GM12878 (cell line): ENCODE measurements at places on chromosomes 7 and 10. TPM values are rescaled to one million over a fixed set of nuclear protein-coding genes. Genes with fewer than 3 reads are reported as not detected.

GRCh38 chr10:103829838-103830465 is 25.4 kb downstream of the SH3PXD2A start:
- DNase-seq = no peak

GRCh38 chr10:7383442-7383841 is 27.4 kb downstream of the SFMBT2 start:
- no peak for DNase-seq

DNA sequence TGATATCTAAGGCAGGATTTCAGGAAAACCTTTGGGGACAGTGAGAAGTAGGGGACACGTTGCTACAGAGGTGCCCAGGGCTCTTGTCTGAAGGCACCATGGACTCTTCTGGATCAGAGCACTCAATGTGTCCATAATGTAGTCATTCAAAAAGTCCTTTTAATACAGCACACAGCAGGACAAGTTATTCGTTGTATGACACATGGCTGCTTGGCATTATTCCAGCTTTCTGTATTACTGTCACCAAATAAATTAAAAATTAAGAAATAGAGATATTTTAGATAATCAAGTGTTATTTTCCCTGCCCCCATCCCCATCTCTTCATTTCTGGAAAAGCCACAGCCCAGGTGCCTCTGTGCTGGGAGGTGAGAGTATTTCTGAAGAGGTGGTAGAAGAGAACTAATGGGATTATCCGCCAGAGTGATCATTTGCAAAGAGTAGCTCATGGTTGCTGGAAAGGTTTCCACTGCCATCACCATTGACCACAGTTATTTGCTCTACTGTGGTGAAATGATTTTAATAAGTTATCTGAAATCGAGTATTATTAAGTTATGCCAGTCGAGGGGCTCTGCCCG is 83.0 kb downstream of the CXCL12 start:
- DNase-seq = no peak

The TLX1 gene
- total RNA-seq = not detected in 2 replicates

The DLX6 gene
- not detected in 2 replicates for total RNA-seq

DNA sequence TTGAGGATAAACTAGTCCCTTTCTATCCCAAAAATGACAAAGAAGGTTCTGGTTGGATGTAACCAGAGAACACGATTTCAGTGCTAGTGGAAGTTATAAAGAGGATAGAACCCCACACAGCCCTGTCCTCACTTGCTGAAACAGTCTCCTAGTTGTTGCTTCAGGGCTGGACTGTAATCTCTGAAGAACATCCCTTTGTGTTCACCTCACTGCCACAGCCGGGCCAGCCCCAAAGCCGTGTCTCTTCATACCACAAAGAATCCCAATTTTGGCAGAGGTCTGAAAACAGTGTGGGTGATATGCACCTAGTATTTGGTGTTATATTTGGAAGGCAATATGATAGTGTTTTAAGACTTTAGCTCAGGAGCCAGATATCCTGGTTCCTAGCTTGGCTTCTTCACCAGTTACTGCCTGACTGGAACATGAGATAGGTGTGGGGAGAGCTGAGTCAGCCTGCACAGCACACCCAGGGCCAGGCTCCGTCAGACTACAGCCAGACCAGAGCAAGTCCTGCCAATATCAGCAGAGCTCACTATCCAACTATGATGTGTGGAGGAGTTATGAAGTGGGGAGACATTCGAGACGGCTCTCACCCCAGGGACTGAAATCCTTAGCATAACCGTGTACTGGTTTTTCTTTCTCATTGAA is 21.2 kb downstream of the CYP3A4 start:
- no peak for DNase-seq

The MSMB gene
- total RNA-seq = not detected in 2 replicates

DNA sequence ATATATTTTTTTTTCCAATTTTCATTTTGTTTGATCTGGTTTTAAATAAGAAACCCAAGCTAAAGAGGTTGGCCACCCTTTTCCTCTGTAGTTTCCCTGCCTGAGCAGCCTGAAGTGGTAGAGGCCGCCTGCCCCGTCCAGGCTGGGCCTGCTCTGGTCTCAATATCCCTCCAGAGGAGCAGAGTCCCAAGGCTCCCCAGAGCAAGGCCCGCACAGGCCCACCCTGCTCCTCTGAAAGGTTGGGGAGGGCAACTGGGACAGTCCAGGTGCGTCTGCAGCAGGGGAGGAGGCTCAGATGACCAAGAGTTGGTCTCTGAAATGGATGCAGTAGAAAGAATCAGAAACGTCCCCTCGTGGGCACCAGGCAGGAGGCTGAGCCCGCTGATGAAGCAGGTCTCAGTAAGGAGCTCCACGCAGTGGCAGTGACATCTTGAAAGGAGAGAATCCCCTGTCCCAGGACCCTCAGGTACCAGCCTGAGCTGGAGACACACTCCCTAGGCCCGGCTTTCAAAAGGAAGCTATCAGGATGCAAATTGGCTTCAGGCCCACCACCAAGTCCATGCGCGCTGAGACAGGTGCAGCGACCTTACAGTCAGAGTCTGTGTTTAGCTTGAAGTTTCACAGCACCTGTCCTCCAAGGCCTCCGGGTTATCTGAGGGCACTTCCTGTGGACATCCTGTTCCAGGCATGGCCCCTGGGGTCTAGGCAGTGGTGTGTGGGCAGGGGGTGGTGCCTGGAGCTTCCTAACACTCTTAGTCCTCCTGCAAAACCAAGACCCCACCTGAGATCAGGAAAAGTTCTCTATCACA is 37.7 kb downstream of the EN2 start:
- DNase-seq = no peak

The CEP41 gene
- 18.7 and 20.8 TPM in 2 replicates for total RNA-seq

GRCh38 chr10:73113551-73113950 is 3.3 kb downstream of the NUDT13 start:
- DNase-seq = no peak

DNA sequence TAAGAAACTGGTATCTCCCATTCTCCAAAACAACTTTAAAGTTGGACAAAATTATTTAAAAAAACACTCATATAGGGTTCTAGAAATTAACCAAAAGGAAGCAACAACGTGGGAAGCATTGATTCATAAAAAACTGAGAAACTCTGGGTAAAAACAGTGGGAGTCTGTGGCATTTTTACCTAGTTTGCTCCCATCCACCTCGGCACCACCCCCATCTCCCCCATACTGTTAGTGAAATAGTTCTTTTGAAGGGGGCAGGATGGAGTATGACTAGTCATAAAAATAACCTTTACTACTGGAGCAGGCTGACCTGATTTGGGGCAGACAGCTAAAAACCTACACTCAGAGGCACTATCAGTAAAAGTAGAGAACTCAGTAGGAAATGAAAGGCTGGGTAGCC is 123.2 kb downstream of the AVL9 start:
- no peak for DNase-seq

The GBX1 gene
- not detected in 2 replicates for total RNA-seq

The PLAC9 gene
- not detected in 2 replicates for total RNA-seq

GRCh38 chr7:131072505-131073091 is 255.1 kb upstream of the MKLN1 start:
- no peak for DNase-seq

DNA sequence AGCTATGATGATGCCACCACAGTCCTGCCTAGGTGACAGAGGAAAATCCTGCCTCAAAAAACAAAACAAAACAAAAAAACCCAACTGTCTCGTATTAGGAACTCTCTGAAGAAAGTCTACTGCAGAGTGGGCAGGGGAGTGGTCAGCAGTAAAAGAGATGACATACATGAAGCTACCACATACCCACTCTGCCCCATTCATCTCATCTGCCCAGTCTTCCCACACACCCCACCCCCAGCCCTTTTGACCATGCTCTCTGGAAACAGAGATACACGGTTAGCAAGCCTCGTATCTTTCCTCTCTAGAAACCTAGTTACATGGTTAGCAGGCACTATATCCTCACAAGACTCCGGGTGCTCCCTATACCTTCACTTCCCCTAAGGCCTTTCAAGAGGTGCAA is 8.3 kb downstream of the SLC37A3 start:
- DNase-seq = no peak

- DNase-seq = no peak
Measured at GRCh38 chr10:71314028-71314693, 4.9 kb upstream of the SLC29A3 start.

DNA sequence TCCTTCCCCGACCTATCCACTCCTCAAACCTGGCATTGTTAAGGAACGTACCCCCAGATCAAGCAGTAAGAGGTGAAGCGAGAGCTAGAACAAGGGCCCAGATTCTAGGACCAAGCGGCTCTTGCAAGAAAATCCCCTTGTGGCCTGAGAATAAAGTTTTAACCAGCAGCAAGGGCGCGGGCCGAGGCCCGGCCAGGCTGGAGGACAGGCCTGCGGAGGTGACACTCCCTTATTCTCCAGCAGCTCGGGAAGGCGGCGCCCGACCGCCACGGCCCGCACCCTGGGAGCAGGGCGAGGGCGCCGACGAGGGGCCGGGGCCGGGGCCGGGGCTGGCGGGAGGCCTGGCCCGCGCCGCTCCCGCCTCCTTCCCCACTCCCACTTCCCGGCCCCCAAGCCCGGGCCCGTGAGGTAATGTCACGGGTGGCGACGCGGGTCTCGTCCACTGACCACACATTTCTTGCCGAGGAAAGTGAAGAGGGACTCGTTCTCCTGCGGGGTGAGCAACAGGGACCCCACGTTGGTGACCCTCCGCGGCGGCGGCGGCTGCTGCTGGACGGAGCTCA is 551 bp downstream of the WASL start:
- DNase-seq = no peak

DNA sequence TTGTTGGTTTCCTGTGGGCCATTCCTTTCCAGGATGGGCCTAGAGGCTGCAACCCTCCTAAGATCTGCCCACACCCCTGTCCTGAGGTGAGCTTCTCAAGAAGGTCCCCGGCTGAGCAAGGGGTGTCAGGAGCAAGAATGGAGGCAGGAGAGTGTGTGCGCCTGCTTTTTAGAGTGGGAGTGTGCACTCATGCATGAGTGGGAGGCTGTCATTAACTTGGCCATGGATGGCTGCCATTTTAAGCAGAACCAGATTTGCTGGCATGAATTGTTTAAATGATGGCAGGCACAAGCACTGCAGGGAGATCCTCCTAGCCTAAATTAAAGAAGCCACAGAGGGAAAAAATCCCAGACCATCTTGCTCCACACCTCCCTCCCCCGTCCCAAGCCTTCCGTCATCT is 2.9 kb upstream of the SGPL1 start:
- DNase-seq = no peak

DNA sequence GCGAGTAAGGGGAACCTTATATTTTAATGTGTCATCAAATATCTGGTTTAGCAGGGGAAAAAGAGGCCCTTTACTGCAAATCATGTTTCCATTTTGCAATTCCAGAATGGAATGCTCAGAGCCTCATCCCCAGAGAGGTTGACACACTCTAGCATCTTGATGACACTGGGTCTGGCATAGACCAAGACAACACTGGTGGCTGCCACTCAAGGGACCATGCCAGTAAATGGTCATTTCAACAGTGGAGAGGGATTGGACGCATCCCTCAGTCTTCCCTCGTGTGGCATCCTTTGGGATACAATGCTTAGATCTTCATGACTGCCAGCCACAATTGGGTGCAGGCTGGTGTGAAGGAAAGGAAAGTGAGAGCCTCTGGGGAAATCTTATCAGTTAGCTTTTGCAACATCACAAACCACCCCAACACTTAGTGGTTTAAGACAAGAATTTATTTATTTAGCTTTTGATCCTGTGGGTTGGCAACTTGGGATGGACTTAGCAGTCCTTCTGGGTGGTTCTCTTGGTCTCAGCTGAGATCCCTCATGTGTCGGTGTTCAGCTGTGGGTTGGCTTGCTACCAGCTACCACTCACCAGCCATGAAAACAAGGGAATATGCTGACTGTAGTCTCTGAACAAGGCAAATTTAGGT is 21.6 kb downstream of the TACC2 start:
- DNase-seq = no peak

- DNase-seq = no peak
Measured at GRCh38 chr7:140526214-140526613, 46.9 kb upstream of the MKRN1 start.

DNA sequence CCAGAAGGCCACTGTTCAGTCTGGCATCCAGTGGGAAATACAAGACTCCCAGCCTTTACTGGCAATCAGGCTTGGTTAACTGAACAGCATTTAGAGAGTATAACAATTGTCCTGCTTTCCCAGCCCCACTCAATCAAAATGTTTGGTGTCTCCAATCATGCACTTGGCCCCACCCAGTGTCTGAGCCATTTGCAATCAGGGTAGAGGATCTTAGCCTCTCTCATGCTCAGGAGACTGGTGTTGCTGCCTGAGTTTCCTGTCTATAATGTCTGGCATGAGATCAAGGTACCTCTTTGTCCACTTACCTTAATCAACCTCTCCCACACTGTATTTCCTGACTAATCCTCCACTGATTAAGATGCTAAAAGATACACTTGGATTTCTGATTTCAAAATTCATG is 290.2 kb upstream of the GHITM start:
- no peak for DNase-seq

DNA sequence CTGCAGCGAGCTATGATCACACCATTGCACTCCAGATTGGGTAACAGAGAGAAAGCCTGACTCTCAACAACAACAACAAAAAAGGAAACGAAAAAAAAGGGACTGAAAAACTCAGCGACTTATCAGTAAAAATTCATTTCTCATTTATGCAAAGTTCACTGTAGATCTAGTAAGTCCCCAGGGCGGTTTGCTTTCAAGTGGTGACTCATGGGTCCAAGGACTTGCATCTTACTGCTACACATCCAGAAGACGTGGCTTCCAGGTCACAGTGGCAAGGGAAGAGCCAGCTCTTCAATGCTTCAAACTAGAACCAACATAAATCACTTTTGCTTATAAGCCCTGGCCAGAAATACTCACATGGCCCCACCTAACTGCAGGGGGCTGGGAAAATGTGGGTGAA is 178.3 kb upstream of the AUTS2 start:
- DNase-seq = no peak

The KCND2 gene
- total RNA-seq = 12.2 and 12.5 TPM in 2 replicates

The AKR1E2 gene
- total RNA-seq = not detected in 2 replicates

GRCh38 chr10:88954458-88955083 is 2.0 kb upstream of the ACTA2 start:
- DNase-seq = no peak

DNA sequence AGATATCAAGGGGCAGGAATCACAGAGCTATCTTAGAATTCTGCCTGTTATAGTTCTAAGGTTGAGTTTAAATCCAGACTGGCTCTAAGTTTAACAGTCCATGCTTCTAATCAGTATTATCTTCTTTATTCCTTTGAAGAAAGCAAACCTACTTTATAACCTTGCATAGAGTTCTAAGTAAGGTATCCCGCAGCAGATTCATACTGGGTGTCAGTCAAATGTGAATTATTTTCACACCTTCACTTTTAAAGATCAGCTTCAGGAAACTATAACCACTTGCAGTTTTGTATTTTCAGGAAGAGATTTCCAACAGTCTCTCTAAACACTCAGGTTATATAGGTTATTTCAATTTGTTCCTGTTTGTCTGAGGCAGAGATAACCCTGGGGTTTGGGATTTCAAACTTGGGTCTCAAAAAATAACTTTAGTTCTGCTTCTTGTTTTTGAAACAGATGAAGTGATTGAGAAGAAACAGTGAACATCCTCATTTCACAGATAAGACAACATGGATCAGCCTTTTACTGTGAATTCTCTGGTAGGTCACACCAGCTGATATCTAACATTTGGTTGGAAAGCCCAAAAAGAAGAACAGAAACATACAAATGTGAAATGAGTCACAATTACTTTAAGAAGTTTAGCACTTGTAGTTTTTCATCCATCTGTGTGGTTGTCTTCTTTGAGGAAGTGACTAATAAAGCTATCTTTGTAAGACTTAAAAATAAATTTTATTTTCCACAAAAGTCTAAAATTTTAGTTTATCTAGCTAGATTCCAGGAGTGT is 21.4 kb downstream of the STAMBPL1 start:
- DNase-seq = peak; percentile 94

The AVL9 gene
- total RNA-seq = 41.6 and 45.8 TPM in 2 replicates
